EH (cell line): ENCODE measurements at places on chromosomes 7 and 10.

GRCh38 chr10:129658376-129659072 lies 191.5 kb downstream of the MGMT start:
- no peak for DNase-seq

- DNase-seq, result peak; percentile 34
Measured at GRCh38 chr7:27156916-27157701, 634 bp upstream of the HOXA7 start.

DNA sequence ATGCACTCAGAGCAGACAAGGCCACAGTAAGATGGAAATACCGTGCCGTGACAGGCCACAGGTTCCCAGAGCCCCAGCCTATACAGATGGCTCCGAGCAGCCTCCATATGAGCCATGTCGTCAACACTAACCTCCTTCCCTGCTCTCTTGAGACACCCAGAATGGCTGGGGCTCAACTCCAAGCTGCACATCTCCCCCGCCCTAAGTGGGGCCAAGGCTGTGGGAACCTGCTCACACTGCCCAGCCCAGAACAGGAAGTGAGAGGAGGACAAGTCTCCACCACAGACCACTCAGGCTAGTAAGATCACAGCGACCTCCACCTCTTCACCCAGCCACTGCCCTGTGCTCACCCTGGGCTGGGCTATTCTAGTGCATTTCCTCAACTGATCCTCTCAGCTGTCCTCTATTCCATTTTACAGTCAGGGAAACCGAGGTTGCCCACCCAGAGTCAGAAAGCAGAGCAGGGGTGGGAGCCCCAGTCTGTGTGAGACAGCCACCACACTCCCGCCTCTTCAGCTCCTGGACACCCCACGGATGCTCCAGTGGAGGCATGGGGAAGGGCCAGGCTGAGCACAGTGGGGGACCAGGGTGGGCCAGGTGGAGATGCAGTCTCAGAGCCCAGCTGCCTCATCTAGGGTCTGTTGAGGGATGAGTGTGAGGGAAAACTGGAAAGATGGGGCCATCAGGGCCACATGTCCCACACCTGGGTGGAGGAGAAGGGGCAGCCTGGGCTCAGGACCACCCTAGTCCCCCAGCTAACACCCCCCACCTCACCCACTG lies 11.6 kb downstream of the GRID1 start:
- DNase-seq, result no peak

DNA sequence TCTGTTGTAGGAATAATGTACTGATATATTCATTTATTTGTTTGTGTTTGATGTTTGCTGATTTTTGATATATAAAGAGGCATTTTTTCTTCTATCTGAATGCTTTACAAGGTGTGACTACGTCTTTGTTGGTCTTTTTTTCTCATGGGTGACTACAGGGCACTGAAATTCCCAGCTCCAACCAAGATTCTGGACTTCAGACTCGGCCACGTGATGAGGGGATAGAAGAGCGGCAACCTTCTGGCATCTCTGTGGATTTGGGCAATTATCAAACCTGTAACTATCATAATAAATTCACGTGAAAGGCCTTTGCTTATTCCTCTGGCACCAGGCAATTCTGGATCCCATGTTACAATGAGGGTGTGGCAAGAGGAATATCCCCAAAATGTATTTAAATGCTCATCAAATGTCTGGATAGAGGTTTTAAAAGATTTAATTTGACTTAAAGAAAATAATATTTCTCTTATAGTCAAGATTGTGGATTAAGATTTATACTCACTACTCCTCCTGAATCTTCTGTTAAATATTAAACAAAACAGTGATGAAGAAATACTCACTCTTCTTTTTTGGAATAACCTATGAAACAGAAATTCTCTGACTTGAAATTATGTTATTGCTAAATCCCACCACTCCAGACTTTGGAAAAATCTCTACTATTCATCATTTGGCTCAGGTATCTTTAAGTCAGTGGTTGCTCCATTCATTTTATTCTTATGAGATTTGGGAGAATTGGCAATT lies 276.3 kb downstream of the GPR37 start:
- DNase-seq, result no peak

DNA sequence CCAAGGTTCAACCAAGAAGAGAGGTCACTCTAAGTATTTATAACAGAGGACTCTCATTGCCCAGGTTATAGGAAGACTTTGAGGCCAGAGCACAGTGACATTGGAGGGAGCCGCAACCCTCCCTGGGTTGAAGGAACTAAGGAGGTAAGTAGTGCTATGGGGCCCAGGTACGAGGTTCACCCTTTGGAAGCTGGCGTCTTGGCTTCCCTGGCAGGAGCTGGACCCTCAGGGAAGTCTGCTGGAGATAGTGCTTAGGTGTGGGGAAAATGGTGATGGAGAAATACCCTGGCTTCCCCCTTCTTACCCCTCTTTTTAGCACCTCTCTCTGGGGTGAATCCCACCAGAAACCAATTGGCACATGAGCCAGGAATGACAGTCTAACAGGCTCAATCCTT lies 317.9 kb upstream of the ZNF32 start:
- no peak for DNase-seq

DNA sequence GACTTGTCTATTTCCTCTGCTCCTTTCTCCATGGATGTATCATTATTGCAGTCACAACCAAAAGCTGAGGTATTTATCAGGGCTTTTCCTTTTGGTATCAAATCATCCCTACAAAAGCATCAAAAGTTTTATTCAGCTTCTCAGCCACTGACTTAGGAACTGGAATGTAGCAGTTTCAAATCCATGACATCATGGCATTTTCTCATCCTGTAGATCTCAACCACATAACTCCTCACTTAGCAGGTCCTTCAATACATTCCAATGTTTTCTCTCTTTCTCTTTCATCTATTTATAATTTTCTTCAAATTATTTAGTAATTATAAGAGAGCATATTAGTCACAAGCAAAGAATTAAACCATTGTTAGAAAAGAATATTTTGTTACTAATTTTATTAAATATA lies 537.4 kb upstream of the SORCS1 start:
- DNase-seq, result peak; percentile 36

DNA sequence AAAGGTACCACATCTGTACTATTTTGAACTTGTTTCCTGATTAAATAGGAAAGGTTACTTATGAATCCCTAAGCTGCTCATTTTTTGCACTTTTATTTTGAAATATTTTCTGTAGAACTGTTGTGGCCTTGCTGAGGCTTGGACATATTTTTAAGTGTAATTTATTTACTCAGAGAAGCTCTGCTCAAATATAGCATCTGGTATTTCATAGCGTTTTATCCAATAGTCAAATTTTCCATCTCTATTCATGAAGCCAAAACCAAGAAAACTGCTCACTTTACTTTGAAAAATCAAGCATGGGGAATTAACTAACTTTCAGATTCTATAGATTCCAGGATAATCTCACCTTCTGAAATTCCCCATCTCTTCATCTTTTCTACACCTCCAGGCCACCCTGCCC lies 6.6 kb upstream of the FAM3C start:
- DNase-seq, result no peak

GRCh38 chr10:75375838-75376237 lies 25.7 kb downstream of the ZNF503 start:
- no peak for DNase-seq

GRCh38 chr7:87635921-87636320 lies 7.7 kb downstream of the RUNDC3B start:
- DNase-seq, result no peak

DNA sequence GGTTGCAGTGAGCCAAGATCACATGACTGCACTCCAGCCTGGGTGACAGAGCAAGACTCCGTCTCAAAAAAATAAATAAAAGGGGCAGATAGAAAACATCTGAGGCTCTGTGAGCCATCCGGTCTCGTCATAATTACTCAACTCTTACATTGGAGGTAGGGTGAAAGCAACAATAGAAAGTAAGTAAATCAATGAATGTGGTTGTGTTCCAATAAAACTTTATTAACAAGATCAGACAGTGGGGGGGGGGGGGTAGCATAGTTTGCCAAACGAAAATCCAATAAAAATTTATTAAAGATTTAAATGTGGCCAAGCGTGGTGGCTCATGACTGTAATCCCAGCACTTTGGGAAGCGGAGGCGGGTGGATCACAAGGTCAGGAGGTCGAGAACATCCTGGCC lies 2.8 kb upstream of the ZFAND4 start:
- DNase-seq, result no peak

GRCh38 chr10:114874827-114875411 lies 53.3 kb downstream of the FHIP2A start:
- DNase-seq, result no peak

- DNase-seq, result no peak
Measured at GRCh38 chr10:24971374-24971773, 19.0 kb upstream of the PRTFDC1 start.

DNA sequence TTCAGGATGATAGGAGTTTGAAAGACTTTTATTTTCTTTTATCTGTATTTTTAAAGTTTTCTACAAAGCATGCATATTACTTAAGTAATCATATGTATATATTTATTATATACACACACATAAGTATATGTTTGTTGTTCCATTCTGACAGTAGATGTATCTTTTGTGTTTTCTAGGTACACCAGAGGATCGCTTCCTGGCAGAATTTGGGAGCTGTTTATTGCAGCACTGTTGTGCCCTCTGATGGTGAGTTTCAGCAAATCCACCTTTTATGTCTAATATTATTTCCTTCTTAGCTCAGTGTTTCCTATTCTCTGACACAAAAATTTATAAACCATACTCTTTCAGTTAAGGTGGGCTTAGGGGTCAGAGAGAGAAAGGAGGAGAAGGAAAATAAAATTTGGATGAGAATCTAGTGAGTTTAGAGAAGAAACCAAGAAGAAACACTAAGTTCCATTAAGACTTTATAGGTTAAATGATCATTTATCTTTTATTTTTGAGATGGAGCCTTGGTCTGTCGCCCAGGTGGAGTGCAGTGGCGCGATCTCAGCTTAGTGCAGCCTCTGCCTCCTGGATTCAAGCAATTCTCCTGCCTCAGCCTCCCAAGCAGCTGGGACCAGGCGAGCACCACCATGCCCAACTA lies 59.2 kb upstream of the OIT3 start:
- DNase-seq, result peak; percentile 76

DNA sequence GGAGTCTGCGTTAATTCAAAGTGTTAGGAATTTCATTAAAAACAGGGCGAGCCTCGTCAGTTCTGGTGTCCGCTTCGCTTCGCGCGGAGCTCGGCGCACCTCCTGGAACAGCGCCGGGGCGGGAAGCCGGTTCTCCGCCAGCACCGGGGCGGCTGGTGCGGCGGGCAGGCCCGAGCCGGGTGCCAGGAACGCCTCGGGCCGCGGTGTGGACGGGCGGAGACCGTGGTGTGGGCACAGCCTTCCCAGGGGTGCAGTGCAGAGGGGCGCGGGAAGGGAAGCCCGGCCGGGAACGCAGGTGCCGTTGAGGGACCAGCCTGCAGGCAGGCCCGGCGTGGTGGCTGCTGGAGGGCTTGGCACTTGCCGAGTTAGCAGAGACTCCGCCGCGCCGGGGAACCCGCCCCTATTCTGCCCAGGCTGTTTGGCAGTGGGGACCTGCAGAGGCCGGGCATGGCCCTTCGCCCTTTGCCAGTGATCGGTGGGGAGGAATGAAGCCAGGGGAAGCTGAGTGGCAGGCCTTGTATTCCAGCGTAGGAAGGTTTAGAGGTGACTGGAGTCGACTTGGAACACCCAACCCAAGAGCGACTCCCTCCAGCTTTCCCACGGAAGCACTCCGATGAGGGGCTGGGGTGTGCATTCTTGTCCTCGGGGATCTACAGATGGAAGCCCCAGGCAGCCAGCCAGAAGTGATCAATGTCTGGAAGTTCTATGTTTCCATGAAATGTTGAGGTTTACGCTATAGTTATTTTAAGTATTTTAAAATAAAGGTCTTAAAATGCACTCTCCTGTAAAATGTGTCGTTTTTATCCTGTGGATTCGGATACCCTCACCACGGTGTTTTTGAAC lies 945 bp upstream of the RHEB start:
- DNase-seq, result peak; percentile 34

DNA sequence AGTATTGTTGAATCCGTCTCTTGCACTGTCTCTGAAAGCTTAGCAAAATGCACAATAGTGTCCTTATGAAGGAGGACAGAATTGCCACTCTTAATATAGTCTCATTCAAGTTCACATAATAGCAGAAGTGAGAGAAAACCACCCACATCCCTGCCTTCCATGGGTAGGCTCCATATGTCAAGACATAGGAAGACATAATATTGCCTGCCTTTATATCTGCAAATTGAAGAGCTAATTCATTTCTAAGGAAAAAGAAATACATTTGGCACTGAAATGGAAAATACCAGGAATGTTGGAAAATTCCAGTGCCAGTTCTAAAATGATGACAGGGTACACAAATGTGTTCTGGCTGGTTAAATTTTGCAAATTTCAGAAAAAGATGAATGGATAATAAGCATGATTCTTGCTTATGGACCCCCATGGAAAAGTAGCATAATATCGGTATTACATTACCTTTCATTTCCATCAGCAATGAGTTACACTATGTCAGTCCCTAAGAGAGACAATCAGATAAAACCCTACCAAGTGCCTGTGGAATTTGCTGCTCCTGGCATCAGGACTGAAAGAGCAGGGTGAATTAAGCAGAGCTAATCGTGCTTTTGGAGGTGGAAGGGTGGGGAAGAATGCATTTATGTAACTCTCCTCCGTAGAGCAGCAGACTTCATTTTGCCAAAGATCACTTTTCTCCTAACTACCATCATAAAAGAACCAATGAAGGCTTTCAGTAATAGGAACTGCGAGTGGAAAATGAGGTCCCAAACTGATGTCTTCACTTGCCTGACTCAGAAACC lies 312.6 kb downstream of the FGFR2 start:
- DNase-seq, result no peak

DNA sequence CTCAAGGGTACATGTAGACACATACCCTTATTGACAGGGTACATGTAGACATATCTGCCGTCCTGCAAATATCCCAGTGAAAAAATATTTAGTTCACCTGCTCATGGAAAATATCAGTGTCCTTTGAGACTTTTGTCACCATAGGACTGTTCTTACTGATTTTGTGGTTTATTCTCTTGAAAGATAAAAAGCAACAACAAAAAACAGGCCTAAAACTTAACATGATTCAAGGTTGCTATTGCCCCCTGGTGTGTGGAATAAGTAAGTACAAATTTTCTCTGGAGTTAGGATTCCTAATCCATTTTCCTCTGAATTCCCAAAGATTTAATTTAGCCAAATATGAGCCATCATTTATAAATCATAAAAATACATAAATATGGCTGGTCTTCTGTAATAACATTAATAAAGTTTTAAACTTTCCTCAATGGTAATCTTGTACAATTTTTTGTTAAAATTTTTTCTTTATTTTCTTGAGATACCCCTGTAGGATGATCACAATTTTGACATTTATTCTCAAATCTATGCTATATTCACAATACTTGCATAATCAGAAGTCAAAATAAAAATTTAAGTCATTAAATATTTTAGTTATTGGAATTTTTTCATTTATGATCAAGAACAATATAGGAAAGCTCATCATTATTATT lies 741.4 kb upstream of the POT1 start:
- DNase-seq, result no peak

DNA sequence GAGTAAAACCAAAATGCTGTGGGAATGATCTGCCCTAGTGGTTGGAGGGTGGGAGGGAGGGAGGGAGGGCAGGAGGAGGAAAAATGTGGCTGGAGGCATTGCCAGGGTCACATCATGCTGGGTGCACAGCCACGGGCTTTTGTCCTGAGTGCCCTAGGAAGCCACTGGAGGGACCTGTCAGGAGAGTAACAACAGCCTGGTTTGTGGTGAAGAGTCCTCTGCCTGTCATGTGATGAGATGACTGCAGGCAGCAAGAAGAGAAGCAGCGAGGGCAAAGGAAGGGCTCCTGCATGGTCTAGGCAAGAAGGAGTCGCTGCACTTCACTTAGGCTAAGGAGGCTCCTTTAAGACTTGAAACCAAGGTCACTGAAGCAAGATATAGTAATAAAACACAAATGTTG lies 65.6 kb downstream of the PKD1L1 start:
- DNase-seq, result no peak
